ENCODE measurements at places on chromosomes 5 and 9.

GRCh38 chr5:172703952-172704351, 62.9 kb downstream of the NEURL1B start:
- no peak for DNase-seq

- no peak for DNase-seq
Measured at GRCh38 chr9:14189146-14189545, 124.8 kb downstream of the NFIB start.

DNA sequence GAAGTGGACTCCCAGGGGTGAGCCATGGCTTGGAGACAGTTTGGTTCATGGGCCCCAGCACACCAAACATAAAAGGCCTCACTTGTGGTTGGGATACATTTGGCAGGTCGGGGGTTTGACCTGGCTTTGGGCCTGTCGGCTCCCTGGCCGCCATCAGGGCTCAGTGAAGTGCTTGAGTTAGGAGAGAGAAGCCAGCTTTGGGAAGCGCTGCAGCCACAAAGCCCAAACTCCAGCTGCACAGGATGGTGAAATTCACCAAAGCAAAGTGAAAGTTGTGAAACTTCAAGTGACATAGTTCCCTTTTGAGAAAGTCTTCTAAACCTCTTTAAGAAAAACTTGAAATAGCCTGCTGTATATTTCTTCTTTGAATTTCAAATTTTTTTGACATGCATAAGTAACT, 27.5 kb downstream of the SLC46A2 start:
- DNase-seq, result no peak

GRCh38 chr9:97627624-97628023, 5.5 kb downstream of the TSTD2 start:
- DNase-seq, result no peak

DNA sequence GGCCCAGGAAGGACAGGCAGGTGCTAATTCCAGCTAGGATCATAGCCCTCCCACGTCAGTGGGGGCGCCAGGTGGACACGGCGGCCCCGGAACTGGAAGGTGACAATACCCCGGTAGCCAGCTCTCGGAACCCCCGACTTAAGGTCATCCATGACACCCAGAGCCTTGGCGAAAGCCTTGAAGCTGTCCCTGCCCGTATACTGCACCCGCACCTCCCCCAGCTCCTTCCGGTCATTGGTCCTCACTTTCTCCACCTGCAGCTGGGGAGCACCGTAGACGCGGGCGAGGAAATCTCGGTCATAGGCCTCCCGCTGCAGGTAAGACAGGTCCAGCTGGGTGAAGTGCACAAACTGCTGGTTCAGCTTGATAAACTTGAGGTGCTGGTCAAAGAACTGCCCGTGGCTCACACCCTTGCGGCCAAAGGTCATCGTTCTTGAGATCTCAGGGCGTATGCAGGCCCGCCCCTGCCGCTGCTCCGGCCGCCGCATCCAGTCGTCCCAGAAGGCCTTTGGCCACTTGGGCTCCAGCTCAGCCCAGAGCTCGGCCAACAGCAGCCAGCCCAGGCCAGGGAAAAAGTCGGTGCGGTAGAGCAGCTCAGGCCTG, 10.9 kb downstream of the MGAT1 start:
- DNase-seq, result no peak

- DNase-seq, result no peak
Measured at GRCh38 chr5:171166766-171167165, 142.3 kb upstream of the TLX3 start.

- DNase-seq, result no peak
Measured at GRCh38 chr9:20015427-20015931, 226.6 kb upstream of the SLC24A2 start.

DNA sequence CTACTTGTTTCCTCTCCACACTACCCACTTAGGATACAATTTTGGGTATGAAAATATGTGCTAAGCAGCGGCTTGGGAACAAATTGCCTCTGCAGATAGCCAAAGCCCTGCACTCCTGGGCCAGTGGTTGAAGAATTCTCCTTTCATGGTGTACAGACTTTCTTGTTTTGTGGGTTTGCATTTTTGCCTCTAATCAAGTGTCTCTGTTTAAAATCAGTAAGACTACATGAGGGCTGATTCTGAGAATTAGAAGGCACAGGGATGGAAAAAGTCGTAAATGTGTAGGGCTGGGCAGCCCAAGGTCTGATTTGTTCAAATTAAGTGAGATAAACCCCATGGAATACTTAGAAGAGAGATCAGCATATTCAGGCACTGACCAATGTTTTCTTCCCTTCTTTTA, 103.7 kb upstream of the CD180 start:
- no peak for DNase-seq

GRCh38 chr9:107588393-107588792, 98.8 kb upstream of the KLF4 start:
- DNase-seq, result no peak

- DNase-seq, result no peak
Measured at GRCh38 chr9:22238809-22239684, 207.6 kb upstream of the DMRTA1 start.

- DNase-seq, result peak; percentile 43
Measured at GRCh38 chr5:37840053-37841034, 503 bp upstream of the GDNF start.
